Tracheal epithelial cell (primary cell): ENCODE measurements at places on chromosomes 1 and 21. TPM values are rescaled to one million over a fixed set of nuclear protein-coding genes. Genes with fewer than 3 reads are reported as not detected.

Gene NUAK2
- 6.2 and 21.9 TPM in 2 replicates for total RNA-seq

Gene C1orf94
- total RNA-seq: 0.24 TPM in 1 of 2 replicates, not detected in the other

Gene CLIC6
- 0.48 TPM in 1 of 2 replicates, not detected in the other for total RNA-seq

Gene TCP10L
- 0.24 and 1.5 TPM in 2 replicates for total RNA-seq

Gene GUCA2B
- total RNA-seq: not detected in 2 replicates
